ENCODE measurements at places on chromosomes 6 and 20. TPM values are rescaled to one million over a fixed set of nuclear protein-coding genes. Genes with fewer than 3 reads are reported as not detected.

- no peak for DNase-seq
Observed at GRCh38 chr6:162219266-162219665, 508.3 kb downstream of the PRKN start.

Gene TMEM170B
- total RNA-seq: 15.0 TPM

GRCh38 chr20:19875376-19876221, 117.5 kb downstream of the RIN2 start:
- DNase-seq: no peak

DNA sequence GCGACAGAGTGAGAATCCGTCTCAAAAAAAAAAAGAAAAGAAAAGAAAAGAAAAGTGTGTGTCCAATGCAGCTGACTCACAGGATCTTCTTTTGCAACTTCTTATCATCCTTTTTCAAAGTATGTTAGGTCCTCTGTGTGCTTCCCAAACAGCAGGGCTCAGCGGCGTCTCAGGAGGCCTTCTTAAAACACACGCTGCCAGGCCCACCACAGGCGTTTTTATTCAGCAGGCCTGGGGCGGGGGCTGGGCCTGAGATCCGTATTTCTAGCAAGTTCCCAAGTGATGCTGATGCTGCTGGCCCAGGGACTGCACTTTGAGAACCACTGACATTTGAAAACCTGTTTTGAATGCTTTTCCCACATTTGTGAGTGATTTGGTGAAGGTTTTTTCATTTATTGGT, 57.1 kb downstream of the PSMG4 start:
- DNase-seq: no peak

Gene HLA-DPA1
- not detected for total RNA-seq

Gene HLA-DQB1
- 0.17 TPM for total RNA-seq

Gene LZTS3
- total RNA-seq: 3.8 TPM

DNA sequence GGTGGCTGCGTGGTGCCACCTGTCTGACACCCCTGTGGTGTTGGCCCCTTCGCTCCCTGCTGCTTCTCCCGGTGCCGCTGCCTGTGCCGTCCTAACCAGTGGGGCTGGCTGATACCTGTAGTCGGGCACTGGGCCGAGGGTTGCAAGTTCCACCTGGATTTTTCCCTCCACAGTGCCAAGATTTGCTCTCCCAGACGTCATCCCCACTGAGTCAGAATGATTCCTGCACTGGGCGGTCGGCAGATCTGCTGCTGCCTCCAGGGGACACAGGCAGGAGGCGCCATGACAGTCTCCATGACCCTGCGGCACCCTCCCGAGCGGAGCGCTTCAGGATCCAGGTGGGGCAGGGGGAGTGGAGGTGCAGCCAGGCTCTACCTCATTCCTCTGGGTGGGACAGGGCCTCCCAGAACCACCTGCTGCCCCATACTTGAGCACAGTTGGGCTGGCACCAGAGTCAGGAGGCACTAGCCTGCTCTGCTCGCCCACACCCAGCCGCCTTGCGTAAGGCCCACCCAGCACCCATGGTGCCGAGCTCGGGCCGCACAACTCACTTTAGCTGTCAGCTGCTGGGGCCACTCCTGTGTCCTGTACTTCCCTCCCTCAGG, 60.2 kb downstream of the TCP11 start:
- DNase-seq: no peak
